ENCODE measurements at places on chromosomes 16 and 17.
A peak's percentile ranks its signal among the peaks of the same experiment; 100 is the strongest.

- no peak for DNase-seq
Observed at GRCh38 chr17:7442142-7442541, 2.7 kb upstream of the CHRNB1 start.

DNA sequence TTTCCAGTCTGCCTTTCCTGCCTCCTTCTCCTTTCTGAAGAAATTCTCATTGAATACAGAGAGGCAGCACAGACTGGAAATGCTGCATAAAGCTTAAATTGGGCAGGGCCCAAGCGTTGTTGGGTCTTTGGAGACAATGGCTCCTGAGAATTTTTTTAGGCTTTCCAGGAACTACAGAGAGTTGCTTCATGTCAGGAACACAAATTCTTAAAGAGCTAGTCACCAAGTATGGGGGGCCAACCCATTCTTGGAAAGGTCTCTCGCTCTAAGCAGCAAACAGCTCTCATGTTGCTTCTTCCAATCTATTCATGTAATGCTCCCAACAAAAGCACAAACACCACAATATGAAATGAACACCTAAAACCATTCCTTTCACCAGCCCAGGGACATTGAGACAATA lies 6.9 kb downstream of the HNF1B start:
- DNase-seq: no peak

- no peak for DNase-seq
Observed at GRCh38 chr16:49129935-49130334, 151.7 kb downstream of the CBLN1 start.

GRCh38 chr17:70139449-70139993 lies 29.8 kb upstream of the KCNJ2 start:
- DNase-seq: no peak

GRCh38 chr16:57824888-57825287 lies 22.6 kb upstream of the KIFC3 start:
- DNase-seq: no peak

GRCh38 chr17:74539281-74539820 lies 6.6 kb downstream of the CD300C start:
- no peak for DNase-seq

DNA sequence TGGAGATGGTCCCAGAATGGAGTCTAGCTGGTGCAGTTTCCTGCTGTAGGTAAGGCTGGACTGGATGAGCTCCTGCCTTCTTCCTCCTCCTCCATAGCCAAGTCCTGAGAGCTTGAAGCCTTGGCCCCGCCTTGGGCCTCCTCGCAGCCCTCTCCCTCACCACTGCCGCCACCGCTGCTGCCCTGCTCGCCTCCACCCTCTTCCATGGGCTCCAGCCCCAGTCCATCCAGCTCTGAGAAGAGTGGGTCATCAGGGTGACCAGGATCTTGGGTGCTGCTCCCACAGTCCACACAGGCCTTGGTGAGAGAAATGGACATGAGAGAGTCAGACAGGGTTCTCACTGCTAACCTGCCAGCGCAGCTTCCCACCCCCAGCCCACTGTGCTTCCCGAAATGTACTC lies 11.2 kb downstream of the PER1 start:
- no peak for DNase-seq

GRCh38 chr16:59469266-59469665 lies 735.1 kb upstream of the GOT2 start:
- DNase-seq: no peak

- DNase-seq: no peak
Observed at GRCh38 chr16:56847173-56847910, 17.7 kb upstream of the SLC12A3 start.

DNA sequence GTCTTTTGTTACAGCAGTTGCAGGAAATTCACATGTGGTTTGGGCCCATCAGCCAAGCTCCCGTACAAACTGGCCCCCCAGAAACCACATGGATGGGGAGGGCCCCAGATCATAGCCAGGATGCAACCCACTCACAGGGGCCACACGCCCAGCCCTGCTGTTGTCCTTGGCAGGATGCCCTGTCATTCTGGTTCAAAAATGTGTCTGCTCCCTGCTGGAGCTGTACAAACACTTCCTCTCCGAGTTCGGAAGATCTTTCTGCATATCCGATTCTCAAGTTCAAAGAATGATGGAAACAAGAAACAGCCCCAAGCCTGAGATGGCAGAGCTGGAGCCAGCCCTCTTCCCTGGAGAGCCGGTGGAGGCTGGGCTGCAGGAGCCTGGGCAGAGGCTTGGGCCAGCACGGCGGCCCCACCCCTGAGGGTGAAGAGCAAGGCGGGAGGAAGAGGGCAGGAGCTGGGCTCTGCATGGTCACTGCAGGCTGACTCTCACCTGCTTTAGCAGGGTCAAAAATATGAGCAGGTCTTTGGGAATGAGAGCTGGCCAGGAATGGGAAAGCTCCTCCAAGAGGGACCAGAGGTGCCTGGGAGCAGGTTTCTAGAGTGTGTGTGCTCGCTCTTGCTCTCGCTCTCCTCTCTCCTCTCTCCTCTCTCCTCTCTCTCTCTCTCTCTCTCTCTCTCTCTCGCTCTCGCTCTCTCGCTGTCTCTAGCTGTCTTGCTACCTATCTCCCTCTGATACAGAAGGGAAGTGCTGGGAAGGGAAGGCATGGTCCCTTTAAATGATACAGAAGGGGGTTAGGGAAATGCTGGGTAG lies 34.7 kb upstream of the ENPP7 start:
- no peak for DNase-seq

DNA sequence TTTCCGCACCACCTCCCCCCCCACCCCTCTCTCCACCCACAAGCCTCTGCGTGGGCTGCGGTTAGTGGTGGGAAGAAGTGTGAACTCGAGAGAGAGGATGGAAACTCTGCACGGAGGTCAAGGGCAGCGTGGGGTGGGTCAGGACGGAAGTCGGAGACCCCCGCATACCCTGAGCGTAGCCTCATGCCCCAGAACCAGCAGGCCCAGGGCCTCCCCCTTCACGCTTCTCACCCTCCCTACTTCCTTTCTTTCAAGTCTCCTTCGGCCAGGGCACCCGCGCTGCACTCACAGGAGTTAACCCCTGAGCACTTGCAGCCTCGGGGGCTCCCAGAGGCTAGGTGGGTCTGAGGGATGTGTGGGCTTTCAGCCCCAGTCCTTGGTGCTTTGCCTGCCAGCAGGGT lies 9.2 kb downstream of the TBKBP1 start:
- no peak for DNase-seq

DNA sequence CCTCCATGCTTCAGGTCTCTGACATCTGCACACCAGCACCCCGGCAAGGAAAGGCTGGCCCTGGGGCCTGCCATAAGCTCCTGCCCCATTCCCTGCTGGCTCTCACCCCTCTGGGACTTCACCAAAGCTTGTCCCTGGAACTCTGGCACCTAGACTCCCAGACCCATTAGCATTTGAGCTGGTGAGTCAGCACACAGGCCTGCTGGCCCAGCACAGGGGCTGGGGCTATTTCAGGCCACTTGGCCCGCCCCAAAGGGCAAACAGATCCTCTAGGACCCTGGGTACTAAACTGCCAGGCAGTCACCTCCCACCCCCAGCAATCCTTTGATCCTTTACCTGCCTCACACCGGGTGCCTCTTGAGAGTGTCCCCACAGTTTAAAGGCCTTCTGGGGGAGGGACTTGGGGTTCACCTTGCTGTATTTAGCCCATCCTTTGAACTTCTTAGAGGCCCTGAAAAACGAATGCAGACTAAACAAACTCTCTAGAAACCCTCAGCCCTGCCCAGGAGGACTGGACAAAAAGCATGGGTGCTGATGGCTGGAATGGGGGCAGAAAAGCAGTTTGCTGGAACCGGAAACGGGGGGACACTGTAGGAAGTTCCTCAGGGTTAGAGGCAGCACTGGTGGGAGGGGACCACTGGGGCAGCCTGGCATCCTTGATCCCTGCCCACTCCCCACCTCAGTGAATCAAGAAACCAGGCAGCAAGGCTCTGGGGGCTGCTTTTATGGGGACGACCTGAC lies 3.2 kb upstream of the SAMD14 start:
- DNase-seq: no peak

GRCh38 chr17:36602030-36602748 lies 806 bp downstream of the MRM1 start:
- no peak for DNase-seq

DNA sequence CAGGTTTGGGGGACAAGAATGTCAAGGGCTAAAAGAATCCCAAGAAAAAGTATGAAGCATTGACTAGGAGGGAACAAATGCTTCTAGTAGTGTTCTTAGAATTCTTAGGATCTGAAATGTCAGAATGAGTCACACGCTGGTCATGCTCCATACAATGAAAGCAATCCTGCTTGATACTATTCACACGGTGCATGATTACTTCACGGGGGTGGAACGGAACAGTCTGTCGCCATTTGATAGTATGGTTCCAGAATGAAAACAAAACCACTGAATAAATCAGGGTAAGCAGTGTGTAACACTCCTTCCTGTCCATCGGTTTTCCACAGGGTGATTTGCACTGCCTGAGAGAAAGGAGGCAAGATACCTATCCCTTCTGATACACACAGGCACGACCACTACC lies 22.9 kb upstream of the YWHAE start:
- DNase-seq: no peak

DNA sequence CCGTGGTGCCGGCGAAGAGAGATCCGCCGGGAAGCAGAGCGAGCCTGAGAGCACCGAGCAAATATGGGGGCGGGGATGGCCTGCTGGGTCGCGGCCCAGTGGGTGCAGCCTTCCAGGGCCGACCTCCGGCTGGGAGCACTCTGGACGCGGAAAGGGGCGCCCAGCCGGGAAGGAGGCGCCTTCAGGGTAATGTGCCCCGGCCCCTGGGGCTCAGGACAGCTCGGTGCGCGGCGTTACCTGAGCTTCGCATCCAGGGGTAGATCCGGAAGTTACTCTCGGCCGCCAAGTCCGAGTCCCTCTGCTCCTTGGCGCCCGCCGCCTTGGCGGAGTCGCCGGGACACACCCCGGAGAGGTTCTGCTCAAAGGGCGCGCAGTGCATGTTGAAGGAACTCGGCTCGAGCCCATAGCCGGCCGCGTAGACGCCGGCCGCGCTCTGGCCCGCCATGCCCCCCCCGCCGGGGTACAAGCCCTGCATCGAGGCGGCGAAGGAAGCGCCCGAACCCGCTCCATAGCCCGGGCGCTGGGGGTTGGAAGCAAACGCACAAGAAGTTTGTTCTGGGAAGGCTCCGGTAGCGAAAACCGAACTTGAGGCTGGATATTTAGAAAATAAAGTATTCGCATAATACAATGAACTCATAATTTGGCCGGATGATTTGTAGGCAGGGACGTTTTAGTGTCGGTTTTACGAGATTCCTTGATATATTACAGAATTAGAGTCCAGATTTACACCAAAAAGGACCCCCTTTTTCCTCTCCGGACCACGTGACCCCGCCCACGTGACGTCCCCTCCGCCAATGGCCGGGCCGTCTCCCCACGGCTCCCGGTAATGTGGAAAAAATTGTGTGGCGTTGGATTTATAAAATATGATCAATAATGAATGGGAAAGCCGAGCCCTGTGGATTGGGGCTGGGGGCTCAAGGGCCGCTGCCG lies at the start of gene HOXB7:
Gene HOXB7, minus strand, starts transcription at position 736 of the 930 bp plus-strand sequence. Its CDS starts 99 bp downstream, at position 637.
- DNase-seq: peak; percentile 62

DNA sequence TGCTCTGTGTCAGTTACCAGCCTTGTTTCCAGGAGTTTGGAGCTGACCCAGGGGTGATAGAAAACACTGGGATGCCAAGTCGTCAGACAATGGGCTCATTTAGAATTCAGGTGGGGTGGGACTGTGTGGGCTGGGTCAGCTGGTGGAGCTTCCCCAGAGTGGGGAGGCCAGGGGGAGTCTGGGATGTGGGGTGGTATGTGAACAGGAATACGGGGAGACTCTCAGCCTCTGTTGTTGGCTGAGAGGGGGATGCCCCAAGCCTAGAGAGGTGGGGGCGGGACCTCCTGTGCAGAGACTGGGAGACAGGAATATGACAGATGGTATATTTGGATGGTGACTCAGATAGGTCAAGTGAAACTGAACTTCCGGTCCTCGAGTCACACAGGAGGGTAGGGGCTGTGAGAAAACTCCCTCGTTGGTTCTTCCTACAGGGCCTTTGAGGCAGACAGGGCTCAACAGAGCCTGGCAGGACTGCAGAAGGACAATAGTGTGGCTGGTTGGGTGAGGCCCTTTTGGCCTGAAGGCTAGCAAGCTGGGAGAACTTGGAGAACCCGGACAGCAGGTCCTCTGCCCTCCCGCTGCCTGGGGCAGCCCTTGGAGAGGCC lies 23.7 kb downstream of the CDH1 start:
- peak; percentile 53 for DNase-seq

GRCh38 chr17:21545064-21545463 lies 147.3 kb upstream of the KCNJ18 start:
- no peak for DNase-seq

- DNase-seq: no peak
Observed at GRCh38 chr16:79836144-79836543, 235.6 kb upstream of the MAF start.

- DNase-seq: no peak
Observed at GRCh38 chr17:62662855-62663254, 35.4 kb downstream of the MRC2 start.
